ENCODE measurements at places on chromosomes 5 and 9. TPM values are rescaled to one million over a fixed set of nuclear protein-coding genes. Genes with fewer than 3 reads are reported as not detected.

Gene PCDHB10
- total RNA-seq: not detected

Gene UAP1L1
- 34.4 TPM for total RNA-seq

Gene TNFSF8
- total RNA-seq: not detected

Gene PTGDS
- 1.1 TPM for total RNA-seq

Gene BOD1
- total RNA-seq: 34.0 TPM

Gene PRPF4
- total RNA-seq: 19.6 TPM

Gene LIX1
- total RNA-seq: not detected

Gene BTNL8
- not detected for total RNA-seq

Gene CARTPT
- not detected for total RNA-seq

Gene GFPT2
- total RNA-seq: 1.7 TPM

Gene MARCOL
- not detected for total RNA-seq

Gene NUDT2
- total RNA-seq: 34.4 TPM

Gene PCDHGB2
- total RNA-seq: 0.46 TPM

Gene TXNDC15
- total RNA-seq: 53.3 TPM

Gene GRM6
- not detected for total RNA-seq

Gene PCDHB15
- total RNA-seq: not detected

Gene FABP6
- not detected for total RNA-seq

Gene PTPRD
- not detected for total RNA-seq

Gene PRDM9
- total RNA-seq: not detected

Gene SPAAR
- not detected for total RNA-seq

Gene REEP2
- 4.2 TPM for total RNA-seq

Gene MRPL41
- 71.6 TPM for total RNA-seq

Gene TSTD2
- 12.4 TPM for total RNA-seq

Gene IRGM
- not detected for total RNA-seq

Gene SPACA9
- total RNA-seq: 1.00 TPM

Gene TMEM171
- total RNA-seq: 8.6 TPM

Gene TRIO
- 184 TPM for total RNA-seq

Gene IFNA13
- not detected for total RNA-seq

Gene KIAA1958
- 1.7 TPM for total RNA-seq

Gene PCDHB9
- total RNA-seq: not detected

Gene GPX3
- 4.4 TPM for total RNA-seq

Gene THOC3
- 84.8 TPM for total RNA-seq

Gene EIF4E1B
- not detected for total RNA-seq

Gene TPPP
- total RNA-seq: 1.7 TPM
